ENCODE measurements at places on chromosomes 3 and 15.

GRCh38 chr3:129291236-129291886 is 12.7 kb downstream of the HMCES start:
- no peak for DNase-seq

- DNase-seq, result no peak
Measured at GRCh38 chr3:191343115-191343514, 12.8 kb upstream of the UTS2B start.

DNA sequence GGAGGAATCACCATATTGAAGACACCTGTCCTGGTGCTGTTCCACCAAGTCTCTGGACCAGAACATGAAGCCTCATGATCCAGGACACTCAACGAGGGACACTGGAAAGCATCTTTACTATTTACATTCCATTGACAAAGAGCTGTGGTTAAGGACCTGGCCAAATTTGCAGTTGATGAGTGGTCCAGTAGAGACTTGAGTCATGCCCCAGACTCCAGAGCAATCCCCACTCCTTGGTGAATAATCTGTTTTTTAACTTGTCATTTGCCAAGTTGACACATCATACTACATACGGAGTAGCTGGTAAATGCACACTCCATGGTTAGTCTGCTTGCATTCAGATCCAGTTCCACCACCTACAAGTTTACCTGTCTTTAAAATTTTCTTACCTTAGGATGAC is 1.2 kb upstream of the COL6A6 start:
- no peak for DNase-seq

DNA sequence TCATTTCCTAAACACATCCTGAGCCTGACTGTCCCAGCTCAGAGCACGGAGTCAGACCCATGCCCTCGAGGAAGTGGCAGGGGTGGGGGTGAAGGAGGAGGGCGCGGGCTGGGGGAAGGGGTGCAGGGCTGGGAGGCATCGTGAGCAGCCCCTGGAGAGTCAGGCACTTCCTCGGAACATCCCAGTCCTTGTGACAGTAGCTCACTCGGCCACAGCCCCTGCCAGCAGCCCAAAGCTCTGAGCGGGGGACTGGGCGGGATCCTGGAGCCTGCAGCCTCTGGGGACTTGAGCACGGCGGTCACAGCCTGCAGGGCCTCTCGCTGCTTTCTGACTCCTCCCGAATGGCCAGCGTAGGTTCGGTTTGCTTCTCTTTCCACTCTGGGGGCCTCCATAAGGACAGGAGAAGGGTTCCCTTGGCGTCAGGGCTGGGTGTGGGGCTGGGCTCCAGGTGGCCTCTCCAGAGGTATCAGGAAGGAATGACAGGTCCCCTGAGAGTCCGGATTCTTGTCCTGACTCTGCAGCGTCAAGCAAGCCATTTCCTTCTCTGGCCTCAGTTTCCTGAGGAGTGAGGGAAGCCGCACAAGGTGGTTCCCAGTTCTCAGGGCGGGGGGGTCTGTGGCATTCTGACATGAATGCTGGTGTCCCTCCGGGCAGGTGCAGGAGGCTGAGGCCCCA is 20.9 kb downstream of the PSTPIP1 start:
- DNase-seq, result peak; percentile 46

GRCh38 chr3:187838016-187838540 is 92.8 kb upstream of the BCL6 start:
- DNase-seq, result no peak

GRCh38 chr3:119817583-119818363 is 35.9 kb downstream of the NR1I2 start:
- no peak for DNase-seq

GRCh38 chr3:8441969-8442559 is 59.6 kb upstream of the LMCD1 start:
- DNase-seq, result peak; percentile 61

Measured in left hindlimb (tissue), 1 donor.